ENCODE measurements at places on chromosomes 5 and 9.

DNA sequence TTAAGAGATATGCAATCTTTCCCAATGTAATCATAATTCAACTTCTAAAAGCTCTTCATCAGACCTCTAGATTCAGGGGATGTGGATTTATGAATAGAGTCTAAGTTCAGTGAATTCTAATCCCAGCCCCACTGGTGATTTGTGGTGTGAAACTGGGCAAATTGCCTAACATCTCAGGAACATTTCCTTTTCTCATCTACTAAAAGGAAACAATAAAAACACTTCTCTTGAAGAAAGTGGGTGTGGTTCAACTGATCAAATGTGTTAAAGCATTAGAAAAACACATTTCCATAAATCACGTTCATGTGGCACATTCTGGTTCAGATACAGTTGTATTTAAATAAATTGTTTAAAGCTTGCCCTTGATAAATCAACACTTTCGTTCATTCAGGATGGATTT, 631.7 kb upstream of the CDH6 start:
- DNase-seq = no peak

DNA sequence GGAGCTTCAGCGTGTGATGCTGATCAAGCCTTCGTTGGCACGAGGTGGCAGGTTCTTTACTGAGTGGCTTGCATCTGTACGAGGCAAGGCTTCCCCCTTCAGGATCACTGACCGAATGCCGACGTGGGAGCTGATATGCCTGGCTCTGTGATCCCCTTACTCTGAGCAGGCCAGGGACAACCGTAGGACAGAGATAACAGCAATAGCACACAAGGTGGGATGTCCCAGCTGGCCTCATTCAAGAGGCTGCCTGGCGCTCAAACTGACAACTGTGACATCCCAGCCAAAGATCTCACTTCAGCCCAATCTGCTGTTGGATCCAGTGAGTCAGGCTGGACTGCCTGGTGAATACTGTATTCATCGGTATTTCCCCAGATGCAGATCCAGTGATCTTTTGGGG, 199.4 kb upstream of the PANK3 start:
- DNase-seq = peak; percentile 29

GRCh38 chr9:37911271-37911681, 7.3 kb upstream of the SLC25A51 start:
- no peak for DNase-seq

- DNase-seq = no peak
Observed at GRCh38 chr5:60613826-60614225, 86.1 kb downstream of the DEPDC1B start.

GRCh38 chr5:29247346-29248028, 1946.0 kb upstream of the CDH6 start:
- DNase-seq = peak; percentile 39

- peak; percentile 23 for DNase-seq
Observed at GRCh38 chr9:98642661-98643312, 65.9 kb downstream of the GABBR2 start.

- DNase-seq = no peak
Observed at GRCh38 chr5:42854795-42855194, 43.1 kb upstream of the SELENOP start.

- no peak for DNase-seq
Observed at GRCh38 chr5:172455511-172456061, 1.3 kb upstream of the SH3PXD2B start.

GRCh38 chr9:119859128-119859527, 489.9 kb upstream of the BRINP1 start:
- DNase-seq = no peak

- no peak for DNase-seq
Observed at GRCh38 chr9:134566196-134566847, 75.3 kb upstream of the COL5A1 start.

- DNase-seq = no peak
Observed at GRCh38 chr5:109852371-109853155, 162.8 kb downstream of the MAN2A1 start.

DNA sequence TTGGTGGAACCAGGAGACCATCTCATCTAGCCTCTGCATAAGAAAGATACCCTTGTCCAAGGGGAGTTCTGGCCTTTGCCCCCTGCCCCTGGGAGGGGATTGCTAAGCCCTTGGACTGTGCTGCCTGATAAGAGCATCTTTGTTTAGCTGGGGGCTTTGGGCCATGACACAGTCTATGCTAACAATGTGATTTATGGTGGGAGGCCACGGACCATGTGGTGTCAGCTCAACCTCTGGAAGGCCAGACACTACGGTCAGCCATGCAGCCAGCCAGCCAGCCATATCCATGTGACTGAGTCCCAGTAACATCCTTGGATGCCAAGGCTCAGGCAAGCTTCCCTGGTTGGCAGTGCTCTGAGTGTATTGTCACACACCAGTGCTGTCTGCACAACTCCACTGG, 244.4 kb downstream of the FSTL4 start:
- DNase-seq = no peak

DNA sequence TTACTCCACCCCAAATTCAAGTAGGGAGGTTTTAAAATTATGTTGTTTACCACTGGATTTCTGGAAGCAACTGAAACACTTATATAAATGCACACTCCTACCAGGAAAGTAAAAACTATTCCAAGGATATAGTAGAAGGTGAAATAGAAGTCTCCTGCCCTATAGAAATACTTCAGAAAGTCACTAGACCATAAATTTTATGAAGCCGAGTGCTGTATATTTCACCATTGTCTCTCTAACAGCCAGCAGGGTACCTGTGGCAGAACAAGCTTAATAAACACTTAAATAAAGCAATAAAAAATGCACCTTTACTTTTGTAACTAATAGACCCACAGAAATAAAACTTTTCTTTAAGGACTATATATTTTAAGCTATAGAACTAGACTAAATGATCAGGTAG, 631.6 kb downstream of the PDE4D start:
- no peak for DNase-seq

DNA sequence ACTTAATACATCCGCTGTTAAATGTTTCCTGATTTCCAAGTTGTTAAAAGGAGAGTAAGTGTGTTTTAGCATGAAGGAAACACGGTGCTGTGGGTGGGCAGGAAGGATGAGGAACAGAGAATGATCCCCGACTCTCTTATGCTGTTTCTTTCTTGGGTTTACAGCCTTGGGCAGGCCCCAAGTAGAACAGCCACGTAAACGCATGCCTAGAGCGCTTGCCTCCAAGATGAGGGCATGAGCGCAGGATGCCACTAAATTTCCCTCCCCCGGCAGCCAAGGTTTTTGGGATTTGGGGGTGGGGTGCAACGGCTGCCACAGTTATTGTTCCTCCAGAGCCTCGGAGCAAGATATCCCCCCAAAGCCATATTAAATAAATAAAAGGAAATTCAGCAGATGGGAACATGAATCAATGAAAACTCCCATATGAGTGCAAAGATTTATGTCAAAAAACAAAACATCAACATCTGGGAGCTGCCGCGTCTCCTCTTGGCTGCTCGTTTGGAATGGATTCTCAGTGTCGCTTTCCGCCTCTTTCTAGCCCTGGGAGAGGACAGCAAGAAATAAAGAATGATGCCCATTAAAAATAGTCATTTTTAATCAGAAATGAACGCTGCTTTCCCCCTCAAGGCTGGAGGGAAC, 10.0 kb upstream of the DELE1 start:
- no peak for DNase-seq

DNA sequence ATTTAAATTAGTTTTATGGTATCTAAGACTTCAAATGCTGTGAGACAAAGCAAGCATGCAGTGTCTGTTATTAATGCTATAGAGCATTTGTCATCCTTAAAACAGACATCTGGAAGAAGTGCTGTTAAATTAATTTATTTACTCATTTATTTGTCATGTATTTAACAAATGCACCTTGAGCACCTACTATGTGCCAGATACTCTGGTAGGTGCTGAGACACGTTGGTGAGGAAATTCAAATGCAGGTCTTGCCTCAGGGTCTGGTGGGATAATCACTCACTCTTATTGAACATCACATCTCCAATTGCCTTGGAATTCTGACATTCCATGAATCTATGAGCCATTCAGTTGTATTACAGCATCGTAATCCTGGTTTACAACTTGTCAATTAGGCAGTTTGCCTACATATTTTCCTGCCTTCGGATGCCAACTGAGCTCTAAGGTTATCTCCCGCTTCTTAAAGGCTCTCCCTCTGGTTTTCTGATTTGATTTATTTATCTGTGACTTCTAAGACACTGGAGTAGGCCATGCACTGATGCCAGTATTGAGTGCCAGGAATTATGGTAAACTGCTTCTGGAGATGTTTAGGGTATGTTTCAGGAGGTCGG, 56.0 kb upstream of the RPS23 start:
- no peak for DNase-seq

GRCh38 chr5:75325242-75325641, 11.8 kb upstream of the HMGCR start:
- no peak for DNase-seq

GRCh38 chr9:133030317-133031129, at the start of gene GTF3C5:
Gene GTF3C5, plus strand, starts transcription at chr9:133030997. Its CDS starts 15 bp downstream, at chr9:133031012.
- DNase-seq = peak; percentile 94

- DNase-seq = peak; percentile 54
Observed at GRCh38 chr5:179345433-179346321, at the start of gene ADAMTS2. Gene ADAMTS2, minus strand, starts transcription at chr5:179345461. Its CDS starts 133 bp downstream, at chr5:179345328.

- no peak for DNase-seq
Observed at GRCh38 chr9:120161776-120162175, 418.2 kb downstream of the CDK5RAP2 start.

DNA sequence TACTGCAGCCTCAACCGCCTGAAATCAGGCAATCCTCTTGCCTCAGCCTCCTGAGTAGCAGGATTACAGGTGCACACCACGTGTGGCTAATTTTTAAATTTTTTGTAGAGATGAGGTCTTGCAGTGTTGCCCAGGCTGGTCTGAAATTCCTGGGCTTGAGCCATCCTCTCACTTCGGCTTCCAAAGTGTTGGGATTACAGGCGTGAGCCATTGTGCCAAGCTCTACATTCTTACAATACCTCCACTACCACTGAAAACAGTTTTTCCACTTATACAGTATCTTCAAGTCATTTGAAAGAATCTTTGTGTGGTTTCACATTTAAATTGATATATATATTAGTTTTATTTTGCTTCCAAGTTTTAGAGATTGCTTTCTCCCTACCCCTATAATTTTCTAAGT, 42.6 kb downstream of the LARP1 start:
- DNase-seq = no peak

DNA sequence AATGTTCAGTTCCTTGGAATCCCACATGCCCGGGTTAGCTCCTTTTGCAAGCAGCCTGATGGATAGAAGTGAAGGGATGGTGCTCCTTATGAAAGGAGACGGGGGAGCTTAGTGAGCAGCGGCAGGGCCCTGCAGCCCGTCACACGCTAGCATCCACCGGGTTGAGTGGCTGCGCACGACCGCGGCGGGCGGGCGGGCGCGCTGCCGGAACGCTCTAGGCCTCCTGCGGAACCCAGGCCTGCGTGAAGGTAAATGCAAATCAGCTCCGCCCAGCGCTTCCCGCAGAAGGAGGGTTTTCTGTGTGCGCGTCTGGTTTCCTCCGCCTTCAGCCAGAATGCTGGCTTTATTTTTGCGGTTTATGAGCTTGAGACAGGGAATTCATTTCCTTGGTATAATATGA, 19.8 kb downstream of the IL12B start:
- DNase-seq = no peak

GRCh38 chr9:11871852-11872251, 821.3 kb upstream of the TYRP1 start:
- no peak for DNase-seq

- no peak for DNase-seq
Observed at GRCh38 chr5:96928931-96929708, 6.8 kb upstream of the LNPEP start.

DNA sequence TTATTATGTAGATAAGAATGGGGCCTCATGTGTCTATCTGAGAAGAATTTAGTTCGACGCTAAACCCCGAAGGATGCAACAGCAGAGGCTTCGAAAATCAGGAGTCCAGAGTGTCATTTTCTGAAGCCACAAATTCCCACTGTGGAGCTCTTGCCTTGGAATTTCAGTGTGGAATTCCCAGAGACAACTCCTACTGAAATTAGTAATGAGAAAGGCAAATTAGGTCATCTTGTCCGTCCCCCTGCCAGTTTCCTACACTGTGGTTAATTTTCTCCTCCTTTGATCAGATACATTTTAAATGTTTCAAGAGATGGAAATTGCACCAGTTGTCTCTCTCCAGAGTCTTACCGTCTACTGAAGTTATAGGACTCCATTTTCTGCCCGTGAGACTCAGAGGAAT, 633.6 kb downstream of the BNC2 start:
- no peak for DNase-seq

Data from BE2C (cell line).